ENCODE measurements at places on chromosomes 16 and 17.
A peak's percentile ranks its signal among the peaks of the same experiment; 100 is the strongest.

GRCh38 chr16:12092544-12092921 is 116.0 kb downstream of the SNX29 start:
- DNase-seq = no peak

DNA sequence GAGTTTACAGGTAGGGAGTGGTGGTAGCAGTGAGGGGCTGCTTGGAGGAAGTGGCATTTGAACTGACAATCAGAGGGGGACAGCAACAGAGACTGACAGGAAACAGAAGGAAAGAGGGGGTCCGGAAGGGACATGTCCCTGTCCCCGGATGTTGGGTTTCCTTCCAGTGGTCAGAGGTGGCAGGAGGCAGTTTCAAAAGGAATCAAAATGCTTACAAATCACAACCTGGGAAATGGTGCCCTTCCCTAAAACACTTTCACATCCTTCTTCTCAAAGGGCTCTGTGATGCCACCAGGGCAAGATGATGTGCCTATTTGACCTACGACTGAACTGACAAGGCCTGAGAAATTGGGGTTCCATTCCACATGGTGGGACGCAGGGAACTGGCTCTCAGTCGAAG is 19.7 kb downstream of the ADGRG1 start:
- no peak for DNase-seq

GRCh38 chr16:27269300-27270150 is 953 bp upstream of the NSMCE1 start:
- DNase-seq = peak; percentile 75

DNA sequence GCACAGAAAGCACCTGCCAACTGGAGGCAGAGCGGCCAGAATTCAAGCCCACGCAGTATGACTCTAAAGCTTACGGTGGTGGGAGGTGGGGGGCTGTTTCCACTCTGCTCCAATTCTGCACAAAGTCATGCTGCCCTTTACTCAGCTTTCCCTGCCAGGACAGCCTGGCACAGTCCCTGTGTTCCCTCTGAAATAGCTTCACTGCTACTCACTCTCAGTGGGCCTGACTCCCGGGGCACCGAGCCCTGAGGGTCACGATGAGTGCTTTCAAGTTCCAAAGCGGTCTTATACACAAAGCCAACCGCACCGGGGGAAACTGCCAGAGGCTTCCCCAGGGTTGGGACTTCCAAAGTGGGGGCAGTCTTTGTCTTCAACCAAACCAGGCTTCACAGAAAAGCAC is 306.1 kb upstream of the XYLT1 start:
- DNase-seq = no peak

DNA sequence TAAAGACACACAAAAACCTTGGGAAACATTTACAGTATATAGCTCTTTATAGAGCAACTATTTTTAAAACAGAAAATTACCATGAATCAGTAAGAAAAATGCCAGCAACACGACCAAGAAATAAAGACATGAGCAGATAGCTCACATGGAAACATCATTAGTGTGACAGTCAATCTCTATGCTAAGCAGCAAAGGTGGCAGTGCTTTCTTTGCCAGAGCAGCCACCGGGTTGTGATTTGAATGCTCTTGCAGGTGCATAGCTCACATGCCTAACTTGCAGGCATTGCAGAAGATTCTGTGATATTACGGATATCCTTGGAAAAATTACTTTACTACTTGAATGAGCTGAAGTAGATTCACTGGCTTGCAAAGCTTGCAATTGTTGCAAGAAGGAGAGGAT is 652.9 kb upstream of the C16orf82 start:
- DNase-seq = no peak

GRCh38 chr16:87323727-87324410 is 6.7 kb upstream of the C16orf95 start:
- no peak for DNase-seq

GRCh38 chr17:73188011-73188410 is 4.8 kb upstream of the COG1 start:
- no peak for DNase-seq

DNA sequence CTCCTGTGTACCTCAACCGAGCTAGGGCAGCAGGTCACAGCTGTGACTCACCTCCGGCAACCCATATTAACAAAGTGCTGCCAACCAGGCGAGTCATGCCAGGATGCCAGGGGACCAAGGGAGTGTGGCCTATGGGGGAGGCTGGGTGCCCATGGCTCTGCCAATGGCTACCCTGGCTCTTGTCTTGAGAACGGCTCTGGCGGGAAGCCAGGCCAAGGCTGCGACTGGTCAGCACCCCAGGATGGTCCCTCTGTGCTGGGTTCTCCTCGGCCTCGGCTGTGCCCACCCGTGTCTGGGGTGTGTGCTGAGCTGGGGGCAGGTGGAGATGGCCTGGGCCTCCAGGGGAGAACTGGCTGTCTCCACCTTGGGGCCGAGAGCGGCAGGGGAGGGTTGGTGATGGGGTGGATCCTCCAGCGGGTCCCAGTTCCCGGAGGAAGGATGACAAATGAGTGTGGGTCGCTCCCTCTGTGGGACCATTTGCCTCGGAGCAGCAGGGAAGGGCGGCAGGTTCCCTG is 75.8 kb downstream of the MRC2 start:
- DNase-seq = no peak

DNA sequence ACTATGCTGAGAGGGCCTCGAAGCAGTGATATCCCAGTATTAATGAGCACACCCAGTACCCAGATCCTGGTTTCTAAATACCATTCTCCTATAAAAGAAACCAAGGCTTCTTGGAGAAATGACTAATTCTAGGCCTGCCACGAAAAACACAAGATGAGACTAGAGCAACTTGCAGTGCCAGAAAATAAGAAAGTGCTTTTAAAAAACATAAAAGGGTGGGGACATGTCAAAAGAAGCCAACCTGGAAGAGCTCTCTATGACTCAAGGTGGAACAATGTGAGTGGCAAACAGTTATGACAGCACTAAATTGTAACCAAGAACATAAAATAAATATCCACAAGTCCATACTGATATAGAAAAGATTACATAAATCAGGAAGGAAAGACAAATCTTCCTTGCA is 153.2 kb upstream of the KCNJ18 start:
- DNase-seq = no peak

GRCh38 chr17:57442401-57442823 is 186.1 kb downstream of the MSI2 start:
- DNase-seq = no peak

All from vagina (tissue), 2 donors.